ENCODE measurements at places on chromosomes 6 and 20.

GRCh38 chr6:158002249-158002950, 20.7 kb downstream of the SYNJ2 start:
- DNase-seq = peak; percentile 68

- DNase-seq = no peak
These were observed 9.9 kb upstream of the PSMF1 start for GRCh38 chr20:1108437-1108920.

DNA sequence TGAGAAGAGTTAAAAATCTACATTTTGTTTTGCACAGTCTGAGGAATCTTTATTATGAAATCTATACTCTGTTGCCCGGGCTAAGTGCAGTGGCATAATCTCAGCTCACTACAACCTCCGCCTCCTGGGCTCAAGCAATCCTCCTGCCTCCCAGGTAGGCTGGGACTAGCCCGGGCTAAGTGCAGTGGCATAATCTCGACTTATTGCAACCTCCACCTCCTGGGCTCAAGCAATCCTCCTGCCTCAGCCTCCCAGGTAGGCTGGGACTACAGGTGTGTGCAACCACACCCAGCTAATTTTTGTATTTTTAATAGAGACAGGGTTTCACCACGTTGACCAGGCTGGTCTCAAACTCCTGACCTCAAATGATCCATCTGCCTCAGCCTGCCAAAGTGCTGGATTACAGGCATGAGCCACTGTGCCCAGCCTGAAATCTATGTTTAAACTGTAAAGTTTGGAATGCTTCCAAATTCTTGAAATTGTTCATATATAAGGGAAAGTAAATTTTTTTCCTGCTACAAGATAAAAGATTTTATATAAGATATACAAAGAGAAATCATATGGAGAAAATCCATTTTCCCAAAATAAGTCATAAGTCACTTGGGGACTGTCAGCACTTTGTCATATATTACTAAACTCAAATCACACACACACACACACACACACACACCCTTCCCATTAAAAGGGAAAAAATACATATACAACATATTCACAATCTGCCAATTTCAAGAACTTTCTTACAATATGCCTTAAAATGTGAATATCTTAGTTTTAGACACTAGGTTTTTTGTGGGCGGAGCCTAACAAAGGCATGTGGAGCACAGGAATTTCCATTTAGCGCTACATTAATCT, 19.4 kb downstream of the PTPRK start:
- DNase-seq = no peak

DNA sequence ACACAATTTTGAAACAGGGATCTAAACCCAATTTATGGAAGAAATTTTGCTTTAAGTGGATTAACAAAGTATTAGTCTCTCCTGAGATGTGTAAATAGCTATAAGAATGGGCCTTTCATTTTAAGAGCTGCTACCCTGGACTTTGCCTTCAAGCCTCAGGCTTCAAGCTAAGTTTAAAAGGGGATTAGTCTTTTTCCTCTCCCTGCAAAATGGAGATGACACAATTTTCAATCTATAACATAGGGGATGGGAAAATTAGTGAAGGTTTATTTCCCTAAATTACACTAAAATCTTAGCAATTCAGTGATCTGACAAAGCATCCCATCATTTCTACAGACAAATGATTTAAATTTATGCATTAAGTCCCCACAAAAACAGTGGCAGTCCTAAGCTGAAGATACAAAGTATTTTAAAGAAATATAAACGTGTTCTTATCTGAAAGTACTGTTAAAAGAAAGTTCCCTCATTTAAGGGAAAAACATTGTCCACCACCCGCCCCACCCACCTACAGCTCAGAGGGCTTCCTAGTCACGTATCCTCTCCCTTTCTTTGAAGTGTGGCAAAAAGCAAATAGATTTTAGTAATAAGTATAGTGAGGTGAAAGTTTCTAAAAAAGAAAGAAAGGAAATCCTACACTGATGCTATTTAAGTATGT, 14.5 kb downstream of the ARHGAP18 start:
- DNase-seq = no peak

- no peak for DNase-seq
These were observed 12.1 kb downstream of the FOXS1 start for GRCh38 chr20:31833130-31833930.

DNA sequence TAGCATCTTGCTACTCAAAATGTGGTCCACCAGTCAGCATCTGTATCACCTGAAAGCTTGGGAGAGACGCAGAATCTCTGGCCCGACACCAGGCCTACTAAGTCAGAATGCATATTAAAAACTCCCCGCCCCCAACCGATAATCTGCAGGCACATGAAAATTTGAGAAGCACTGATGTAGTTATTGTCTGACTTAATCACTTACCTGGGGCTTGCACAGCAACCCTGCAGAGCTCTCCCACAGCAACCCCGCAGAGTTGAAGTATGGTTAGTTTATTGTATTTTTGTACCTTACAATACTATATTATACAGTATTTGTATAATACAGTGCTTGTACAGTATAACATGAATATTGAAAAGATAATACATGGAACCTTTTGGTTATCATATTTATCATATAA, 53.7 kb downstream of the KLHL31 start:
- no peak for DNase-seq

DNA sequence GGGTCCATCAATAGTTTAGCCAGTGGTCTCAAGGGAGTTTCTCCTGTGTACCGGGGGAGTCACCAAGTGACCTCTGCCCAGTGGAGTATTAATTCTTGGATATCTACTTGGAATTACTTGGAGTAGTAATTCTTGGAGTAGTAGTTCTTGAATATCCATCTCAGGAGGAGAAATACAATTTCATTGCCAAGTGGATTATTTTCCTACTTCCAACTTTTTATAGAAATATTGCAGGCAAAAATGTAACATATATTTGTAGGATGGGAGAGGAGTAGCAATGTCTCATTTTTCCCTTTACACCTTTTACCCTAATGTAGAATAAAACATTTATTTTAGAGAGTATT, 91.6 kb upstream of the FAM184A start:
- DNase-seq = no peak

GRCh38 chr20:59756241-59756640, 151.9 kb downstream of the PHACTR3 start:
- DNase-seq = no peak

DNA sequence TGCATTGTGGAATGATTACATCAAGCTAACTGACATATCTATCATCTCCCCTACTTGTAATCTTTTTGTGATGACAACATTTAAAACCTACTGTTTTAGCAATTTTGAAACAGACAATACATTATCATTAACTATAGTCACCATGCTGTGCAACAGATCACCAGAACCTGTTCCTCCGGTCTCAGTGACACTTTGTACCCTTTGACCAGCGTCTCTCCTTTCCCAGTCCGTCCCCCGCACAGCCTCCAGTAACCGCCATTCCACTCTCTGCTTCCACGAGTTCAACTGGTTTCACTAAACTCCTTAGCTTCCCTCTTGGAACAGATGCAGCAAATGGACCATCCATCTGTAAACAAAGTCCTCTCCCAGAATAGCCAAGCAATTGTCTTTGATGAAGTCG, 21.8 kb downstream of the LRP11 start:
- DNase-seq = no peak

- no peak for DNase-seq
These were observed 526.6 kb upstream of the IRAK1BP1 start for GRCh38 chr6:78340755-78341154.

GRCh38 chr20:59013959-59014608, 5.1 kb upstream of the TUBB1 start:
- no peak for DNase-seq

- peak; percentile 84 for DNase-seq
These were observed 121.4 kb upstream of the LY86 start for GRCh38 chr6:6466967-6467761.

GRCh38 chr6:47032974-47033765, 9.0 kb downstream of the ADGRF1 start:
- DNase-seq = no peak

GRCh38 chr6:111184827-111185532, 97.7 kb downstream of the SLC16A10 start:
- no peak for DNase-seq

DNA sequence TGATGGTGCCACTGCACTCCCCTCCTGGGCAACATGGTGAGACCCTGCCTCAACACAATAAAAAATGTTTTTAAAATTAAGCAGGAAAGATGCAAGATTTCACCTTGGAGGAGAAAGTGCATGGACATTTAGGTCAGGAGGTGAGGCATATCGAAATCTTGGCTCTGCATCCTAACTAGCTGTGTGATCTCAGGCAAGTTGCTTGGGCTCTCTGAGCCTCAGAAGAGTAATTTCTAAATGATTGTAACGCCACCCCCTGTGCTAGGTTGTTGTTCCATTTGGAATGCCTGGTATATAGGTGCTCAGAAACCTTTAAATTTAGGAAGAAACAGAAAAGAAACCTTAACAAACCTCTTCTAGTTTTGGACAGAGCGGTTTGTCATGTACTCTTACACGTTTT, 35.9 kb upstream of the C20orf144 start:
- no peak for DNase-seq

DNA sequence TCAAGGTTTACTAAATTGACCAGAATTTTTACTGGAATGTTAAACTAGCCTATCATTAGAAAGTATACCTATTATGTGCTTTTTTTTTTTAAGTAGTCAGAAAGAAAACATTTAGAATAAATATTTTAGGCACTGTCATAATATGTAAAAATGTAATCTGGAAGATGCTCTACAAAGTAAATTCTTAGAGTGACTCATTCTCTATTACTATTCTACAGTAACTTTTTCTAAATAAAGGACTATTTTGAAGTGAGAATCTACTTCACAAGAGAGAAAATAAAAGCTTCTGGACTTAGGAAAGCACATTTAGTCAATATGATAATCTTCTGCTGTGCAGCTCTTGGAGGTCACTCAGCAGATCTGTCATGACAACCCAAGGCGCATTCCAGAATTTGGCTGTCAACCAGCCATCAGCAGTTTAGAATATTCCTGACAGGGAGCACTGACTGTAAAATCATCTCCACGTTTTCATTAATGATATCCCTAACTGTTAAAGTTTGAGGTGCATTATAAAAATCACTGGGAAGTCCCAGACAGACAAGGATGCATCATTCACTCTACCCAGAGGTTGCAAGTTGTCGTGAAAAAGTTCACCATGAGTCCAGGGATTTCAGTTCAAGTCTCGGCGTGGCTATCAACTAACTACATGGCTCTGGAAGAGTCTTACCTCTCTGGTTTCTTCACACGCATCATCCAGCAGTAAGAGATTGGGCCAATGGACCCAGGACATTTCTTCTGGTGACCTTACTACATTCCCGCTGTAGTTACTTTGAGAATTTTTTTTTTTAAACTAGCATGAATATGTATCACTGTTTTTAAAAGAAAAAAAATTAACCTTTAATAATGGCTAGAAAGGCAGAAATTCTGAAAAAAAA, 374.9 kb downstream of the GJA1 start:
- DNase-seq = no peak

DNA sequence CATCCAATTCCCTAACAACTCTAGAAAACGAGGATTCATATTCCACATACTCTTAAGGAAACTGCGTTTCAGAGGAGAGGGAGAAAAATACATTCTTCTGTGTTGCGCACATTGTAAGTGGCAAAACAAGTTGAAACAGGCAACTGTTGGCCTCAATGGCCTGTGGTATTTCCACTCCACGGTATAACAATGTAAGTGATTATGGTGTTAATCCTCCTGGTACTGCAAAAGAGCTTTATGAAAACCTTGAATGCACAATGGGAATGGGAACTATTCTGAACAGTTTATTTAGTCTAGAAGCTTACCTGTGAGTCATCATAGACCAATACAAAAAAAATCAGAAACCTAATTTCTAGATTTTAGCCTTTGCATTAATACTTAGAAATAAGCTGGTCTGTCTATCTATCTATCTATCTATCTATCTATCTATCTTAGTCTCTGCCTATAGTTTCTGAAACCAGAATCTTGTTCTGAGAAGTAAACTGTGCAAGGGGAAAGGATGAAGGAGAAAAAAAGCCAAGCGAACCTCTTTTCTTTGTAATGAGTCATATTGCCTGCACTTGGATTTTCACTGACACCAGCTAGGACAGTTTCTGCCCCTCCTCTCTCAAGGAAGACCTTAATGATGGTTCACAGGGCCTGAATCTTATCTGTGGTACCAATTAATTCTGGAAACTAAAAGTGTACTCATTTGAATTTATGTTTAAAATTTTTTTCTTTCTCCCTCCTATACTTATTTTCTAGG, 101.5 kb downstream of the RNF144B start:
- DNase-seq = peak; percentile 88

DNA sequence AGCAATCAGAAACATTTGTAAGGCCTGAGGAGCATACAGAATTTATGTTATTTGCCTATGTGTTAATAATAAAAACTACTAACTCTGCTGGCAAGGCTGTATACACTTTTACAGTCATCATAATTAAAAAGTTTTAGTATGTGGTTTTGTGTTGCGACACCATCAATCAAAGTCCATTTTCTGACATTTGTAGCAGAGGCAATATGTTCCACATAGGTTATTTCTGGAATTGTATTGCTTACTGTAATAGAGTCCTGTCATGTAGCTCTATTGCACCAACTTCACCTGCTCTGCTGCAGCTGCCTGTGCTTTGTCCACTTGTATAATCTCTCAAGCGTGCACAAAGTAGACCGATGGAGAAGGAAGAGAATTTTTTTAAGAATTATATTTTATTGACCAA, 501.8 kb downstream of the HACE1 start:
- no peak for DNase-seq

DNA sequence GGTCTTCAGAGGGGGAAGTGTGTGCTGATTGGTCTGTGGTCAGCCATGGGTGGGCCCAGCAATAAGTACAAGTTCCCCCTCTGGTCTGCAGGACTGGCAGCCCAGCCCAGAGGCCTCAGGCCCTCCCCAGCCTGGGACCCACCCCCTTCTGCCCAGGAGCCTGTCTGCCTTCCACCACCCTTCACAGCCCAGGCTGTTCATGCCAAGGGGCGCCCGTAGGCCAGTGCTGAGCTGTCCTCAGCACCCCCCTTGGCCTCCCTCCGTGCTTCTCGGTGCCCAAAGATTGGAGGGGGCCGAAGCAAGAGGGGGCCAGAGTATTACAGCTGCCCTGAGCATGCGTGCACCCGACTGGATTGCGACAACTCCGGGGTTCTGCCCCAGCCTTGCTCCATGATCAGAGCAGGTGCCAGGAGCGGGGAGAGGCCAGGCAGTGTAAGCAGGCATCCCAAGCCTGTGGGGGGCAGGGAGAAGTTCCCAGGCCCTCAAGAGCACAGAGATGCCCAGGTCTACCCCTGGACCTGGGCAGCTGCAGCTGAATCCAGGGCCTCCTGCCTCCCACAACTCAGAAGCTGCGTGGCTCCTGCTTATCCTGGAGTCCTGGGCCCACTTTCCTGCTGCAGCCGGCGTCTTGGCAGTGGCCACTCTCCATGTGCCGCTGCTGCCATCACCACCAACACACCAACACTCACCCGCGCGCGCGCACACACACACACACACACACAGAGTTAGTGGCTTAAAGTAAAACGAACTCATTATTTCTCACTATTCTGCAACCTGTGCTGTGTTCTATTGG, 33.3 kb downstream of the CST9L start:
- no peak for DNase-seq

GRCh38 chr6:165245701-165246100, 63.7 kb downstream of the C6orf118 start:
- DNase-seq = no peak

DNA sequence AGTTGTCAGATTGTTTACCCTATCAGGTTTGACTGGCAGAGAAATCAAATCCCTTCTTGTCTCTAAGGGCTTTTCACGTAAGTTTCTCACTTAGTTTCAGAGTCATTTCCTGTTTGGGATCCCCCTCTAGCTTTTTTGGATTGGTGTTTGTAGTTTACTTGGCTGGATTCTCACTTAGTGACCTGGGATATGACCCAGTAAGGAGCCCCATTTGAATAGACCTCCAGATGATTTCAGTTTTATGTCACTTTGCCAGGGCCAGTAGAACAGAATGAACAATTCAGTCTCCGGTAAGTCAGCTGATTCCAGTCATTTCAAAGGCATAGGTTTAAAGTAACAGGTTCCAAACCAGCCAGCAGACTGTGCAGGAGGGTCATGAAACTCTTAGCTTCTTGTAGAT, 8.2 kb downstream of the FAM135A start:
- no peak for DNase-seq
